Activated naive CD4-positive, alpha-beta T cell treated with anti-CD3 and anti-CD28 coated beads for 36 hours (primary cell): ENCODE measurements at places on chromosomes 12 and 14. TPM values are rescaled to one million over a fixed set of nuclear protein-coding genes. Genes with fewer than 3 reads are reported as not detected.
A peak's percentile ranks its signal among the peaks of the same experiment; 100 is the strongest.

IFNG-AS1 gene
- total RNA-seq = 1.2 TPM

GALNT6 gene
- 5.4 TPM for total RNA-seq

MGAT2 gene
- 20.6 TPM for total RNA-seq

DNA sequence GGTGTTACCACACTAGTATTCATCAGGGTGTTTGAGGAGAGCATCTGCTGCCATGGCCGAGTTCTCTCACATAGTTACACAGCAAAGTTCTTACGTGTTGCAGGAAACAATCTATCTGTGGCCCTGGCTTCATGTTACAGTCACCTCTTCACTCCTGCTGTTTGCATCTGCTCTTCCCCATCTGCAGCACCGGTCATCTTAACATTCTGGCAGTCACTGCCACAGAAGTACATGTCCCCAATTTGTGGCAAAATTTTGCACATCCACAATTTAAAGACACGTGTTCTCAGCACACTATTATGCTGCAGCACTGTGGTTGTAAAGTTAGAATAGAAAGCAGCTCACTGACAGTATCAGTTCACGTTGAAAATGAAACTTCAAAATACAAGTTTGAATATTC lies 23.2 kb downstream of the MAPK1IP1L start:
- no peaks in the 10 kb centered on the region for H3K27me3 ChIP-seq
- peak overlapping the region; percentile 19 for H3K27ac ChIP-seq
- DNase-seq = no peak
- H3K36me3 ChIP-seq = peaks cover 3% of the 10 kb centered on the region
- H3K4me1 ChIP-seq = peaks cover 31% of the 10 kb centered on the region

GPN3 gene
- 58.2 TPM for total RNA-seq

DNA sequence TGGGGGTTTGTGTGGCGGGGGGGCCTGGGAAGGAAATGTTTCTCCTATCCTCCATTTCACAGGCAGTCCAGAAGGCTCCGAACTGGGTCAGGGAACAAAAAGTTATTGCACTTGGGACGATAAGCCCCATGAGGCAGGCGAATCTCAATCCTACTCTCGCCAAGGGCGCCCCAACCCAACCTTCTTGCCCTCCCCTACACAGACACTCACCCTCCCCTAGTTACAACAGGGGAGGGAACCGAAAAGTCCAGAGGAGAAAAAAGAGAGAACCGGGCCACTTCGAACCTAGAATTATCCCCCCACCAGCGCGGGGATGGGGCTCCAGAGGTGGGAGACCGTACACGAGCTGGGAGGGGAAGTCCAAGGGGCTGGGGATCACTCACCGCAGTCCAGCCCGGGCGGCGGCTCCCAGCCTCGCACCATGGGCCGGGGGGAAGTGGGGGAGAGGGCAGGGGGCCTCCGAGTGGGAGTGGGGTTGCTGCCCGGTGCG lies 357 bp downstream of the HOMEZ start:
- H3K4me1 ChIP-seq = peaks cover 29% of the 10 kb centered on the region
- peak overlapping the region; percentile 94 for H3K27ac ChIP-seq
- DNase-seq = no peak
- peaks cover 4% of the 10 kb centered on the region for H3K36me3 ChIP-seq

PARPBP gene
- total RNA-seq = 28.8 TPM

KRT2 gene
- total RNA-seq = not detected

DNA sequence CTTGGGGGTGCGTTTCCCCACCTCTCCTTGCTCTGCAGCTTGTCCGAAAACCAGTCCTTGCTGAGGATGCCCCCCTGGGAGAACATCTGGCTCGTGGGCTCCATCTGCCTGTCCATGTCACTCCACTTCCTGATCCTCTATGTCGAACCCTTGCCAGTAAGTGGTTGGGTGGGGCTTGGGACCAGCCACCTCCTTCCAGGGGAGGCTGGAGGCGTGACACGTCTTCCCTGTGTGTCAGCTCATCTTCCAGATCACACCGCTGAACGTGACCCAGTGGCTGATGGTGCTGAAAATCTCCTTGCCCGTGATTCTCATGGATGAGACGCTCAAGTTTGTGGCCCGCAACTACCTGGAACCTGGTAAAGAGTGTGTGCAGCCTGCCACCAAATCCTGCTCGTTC lies 57.5 kb downstream of the ANAPC7 start:
- H3K27me3 ChIP-seq = no peaks in the 10 kb centered on the region
- peaks cover 57% of the 10 kb centered on the region for H3K36me3 ChIP-seq
- H3K4me1 ChIP-seq = peaks cover 32% of the 10 kb centered on the region
- no peak overlapping the region for H3K4me3 ChIP-seq
- no peak overlapping the region for H3K27ac ChIP-seq

KRT77 gene
- not detected for total RNA-seq

DNA sequence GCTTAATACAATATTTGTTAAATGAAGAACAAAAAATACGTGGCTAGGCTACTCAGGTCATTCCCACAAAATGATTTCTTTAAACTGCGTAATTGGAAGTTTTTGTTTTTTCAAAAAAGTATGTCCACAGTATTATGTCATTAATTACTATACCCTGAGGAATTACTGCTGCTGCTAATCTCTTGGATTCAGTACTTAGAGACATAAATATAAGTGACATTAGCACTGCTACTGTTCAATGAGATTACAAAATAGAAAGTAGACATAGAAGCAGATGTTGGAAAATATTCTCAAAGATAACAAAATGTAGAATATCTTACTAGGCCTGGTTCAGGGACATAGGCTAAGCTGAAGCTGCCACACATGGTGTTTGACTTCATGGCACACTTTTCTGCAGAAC lies 36.3 kb downstream of the HMGA2 start:
- no peak for DNase-seq
- H3K4me1 ChIP-seq = no peaks in the 10 kb centered on the region
- H3K27ac ChIP-seq = no peak overlapping the region
- peaks cover 9% of the 10 kb centered on the region for H3K27me3 ChIP-seq
- H3K4me3 ChIP-seq = no peak overlapping the region

GRCh38 chr14:100304825-100305323 lies 1.4 kb downstream of the SLC25A29 start:
- no peak overlapping the region for H3K27ac ChIP-seq
- peak overlapping the region; percentile 65 for H3K4me3 ChIP-seq
- no peaks in the 10 kb centered on the region for H3K36me3 ChIP-seq
- peaks cover 11% of the 10 kb centered on the region for H3K4me1 ChIP-seq
